ENCODE measurements at places on chromosomes 16 and 17.

DNA sequence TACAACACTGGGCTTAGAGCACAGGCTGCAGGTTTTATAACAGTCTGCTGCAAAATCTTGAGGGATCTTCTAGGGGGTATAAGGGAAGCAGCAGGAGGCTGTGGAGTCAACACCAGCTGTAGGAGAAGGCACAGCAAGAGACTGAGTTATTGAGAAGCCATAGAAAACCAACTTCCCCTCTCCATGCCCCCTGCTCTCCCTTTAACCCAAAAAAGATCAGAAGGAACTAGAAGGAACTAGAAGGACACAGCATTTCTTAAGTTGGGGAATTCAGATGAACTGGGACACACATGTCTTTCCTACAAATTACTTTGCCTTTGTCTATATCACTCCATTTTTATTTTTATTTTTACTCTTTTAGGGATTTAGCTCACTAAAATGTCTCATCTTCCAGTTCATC lies 6.2 kb upstream of the CCL18 start:
- no peak for DNase-seq

GRCh38 chr16:28859326-28859725 lies 4.3 kb upstream of the SH2B1 start:
- no peak for DNase-seq

DNA sequence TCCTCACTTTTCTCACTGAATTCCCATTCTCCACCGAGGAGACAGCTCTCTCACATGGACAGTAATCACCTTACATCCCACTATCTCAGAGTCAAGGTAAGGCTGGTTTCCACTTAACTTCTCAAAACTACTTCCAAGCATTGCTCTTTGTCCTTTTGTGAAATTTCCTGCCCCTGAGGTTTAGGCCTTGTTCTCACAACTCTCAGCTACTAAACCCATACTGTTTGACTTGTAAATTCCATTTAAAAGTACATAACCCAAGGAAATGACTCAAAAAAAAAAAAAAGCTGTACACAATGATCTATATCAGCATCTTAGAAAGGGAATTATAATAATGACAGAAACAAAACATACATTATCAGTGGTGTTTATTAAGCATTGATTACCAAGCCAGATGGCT lies 8.8 kb downstream of the CDC27 start:
- DNase-seq, result no peak

- no peak for DNase-seq
These were observed 224.7 kb downstream of the SOX9 start for GRCh38 chr17:72345536-72345935.

- no peak for DNase-seq
These were observed 84.8 kb downstream of the CDYL2 start for GRCh38 chr16:80719573-80719972.

DNA sequence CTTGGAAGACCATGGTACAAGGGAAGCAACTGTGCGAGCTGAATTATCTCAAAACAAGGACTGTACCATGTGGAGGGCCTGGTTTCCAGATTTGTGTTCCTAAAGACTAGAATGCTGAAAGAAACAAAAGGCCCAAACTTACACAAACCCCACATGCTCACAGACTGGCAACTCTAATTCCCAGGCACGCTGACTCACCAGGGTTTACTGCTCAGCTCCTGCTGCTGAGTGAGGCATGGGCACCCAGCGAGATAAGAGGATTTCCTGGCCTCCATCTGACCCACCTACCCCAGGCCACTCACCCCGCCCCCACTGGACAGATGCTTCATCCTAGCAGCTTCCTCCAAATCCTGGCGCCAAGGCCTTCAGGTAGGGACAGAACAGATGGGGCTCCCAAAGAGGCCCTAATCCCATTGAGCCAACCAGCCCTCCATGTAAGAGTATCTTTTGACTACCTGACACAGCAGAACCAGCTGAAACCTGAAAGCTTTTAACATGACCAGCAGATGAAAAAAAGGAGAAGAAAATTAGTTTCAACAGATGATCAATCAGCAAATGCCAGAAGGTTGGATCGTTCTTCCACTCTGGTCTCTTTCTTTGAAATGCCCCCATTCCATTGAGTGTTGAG lies 33.9 kb downstream of the DCUN1D3 start:
- peak; percentile 46 for DNase-seq

GRCh38 chr16:4933871-4934395 lies 3.0 kb downstream of the PPL start:
- no peak for DNase-seq

DNA sequence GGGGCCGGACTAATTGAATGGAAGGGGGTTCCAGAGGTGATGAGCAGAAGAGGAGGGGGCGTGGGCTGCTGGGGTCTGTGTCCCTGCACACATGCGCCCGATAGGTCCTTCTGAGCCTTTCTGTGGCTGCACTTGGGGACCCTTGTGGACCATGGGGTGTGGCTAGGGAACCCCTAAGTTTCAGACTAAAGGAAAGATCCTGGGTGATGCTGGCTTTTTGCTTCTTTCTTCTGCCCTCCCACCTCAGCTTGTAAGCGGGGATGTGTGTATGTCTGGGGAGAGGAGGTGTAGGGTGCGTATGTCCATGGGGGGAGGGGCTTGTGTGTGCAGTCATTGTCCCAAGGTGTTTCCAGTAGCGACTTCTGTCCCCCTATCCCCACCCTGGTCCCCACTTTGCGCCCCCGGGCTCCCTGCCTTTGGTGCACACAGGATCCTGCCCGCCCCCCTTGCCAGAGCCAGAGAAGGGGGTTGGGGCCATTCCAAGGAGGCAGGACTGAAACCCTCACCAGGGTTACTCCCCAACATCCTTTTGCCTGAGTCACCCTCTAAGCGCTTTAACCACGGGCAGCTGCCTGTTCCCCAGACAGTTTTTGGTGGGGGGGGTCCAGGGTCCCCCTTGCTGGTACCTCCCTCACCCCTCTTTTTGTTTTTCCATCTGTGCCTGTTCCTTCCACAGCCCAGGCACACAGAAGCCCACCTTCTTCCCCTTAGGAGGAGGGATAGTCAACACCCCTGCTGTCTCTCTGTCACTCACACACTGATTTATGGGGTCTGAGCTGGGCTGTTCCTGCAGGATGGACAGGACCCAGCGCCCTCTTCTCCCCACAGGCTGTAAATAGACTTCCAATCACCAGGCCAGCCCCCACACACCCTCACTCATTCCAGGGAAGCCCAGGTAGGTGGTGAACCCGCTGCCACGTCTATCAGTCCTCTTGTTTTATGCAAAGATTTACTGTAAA lies 83.2 kb downstream of the ARHGAP23 start:
- no peak for DNase-seq

All from NCI-H446 treated with DMSO at 0.1 percent for 48 hours (cell line).